ENCODE measurements at places on chromosomes 6 and 20.

- DNase-seq: no peak
These were observed 5.9 kb downstream of the RNF146 start for GRCh38 chr6:127272576-127272975.

- DNase-seq: no peak
These were observed 13.0 kb downstream of the ZHX3 start for GRCh38 chr20:41304424-41305079.

- DNase-seq: no peak
These were observed 107.3 kb downstream of the NOL4L start for GRCh38 chr20:32477594-32478512.

GRCh38 chr6:14265049-14266021 is 147.8 kb downstream of the CD83 start:
- DNase-seq: no peak

DNA sequence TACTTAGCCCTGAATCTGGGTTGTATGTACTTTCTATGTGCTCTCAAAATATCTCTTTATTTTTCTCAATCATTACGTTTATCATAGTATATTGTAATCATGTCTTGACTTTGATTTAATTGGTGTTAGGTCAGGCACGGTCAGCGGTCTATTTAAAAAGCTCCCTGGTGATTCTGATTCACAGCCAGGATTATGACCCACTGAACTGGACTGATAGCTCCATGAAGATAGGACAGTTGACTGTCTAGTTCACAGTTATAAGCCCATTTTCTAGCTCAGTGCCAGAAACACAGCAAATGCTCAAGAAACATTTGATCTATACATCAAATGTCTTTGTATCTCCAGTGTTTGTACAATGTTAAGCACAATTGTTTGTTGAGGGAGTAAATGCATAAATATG is 111.5 kb upstream of the CCN2 start:
- DNase-seq: no peak

DNA sequence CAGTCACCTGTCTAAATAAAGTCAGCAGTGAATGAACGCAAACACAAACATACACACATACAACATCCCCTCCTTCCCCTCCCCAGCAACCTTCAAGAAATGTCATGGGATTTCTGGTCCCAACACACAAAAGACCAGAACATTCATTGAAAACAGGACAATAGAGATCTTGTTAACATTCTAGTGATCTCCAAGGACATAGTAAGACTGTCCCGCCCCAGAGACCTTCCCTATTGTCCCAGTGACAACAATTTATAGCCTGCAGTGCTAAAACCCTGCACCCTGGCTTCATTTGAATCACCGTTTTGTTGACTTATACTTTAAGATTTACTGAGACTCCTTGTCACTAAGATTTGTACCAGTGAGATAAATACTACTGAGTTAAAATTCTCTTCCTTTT is 143.9 kb upstream of the NOX3 start:
- DNase-seq: peak; percentile 22

DNA sequence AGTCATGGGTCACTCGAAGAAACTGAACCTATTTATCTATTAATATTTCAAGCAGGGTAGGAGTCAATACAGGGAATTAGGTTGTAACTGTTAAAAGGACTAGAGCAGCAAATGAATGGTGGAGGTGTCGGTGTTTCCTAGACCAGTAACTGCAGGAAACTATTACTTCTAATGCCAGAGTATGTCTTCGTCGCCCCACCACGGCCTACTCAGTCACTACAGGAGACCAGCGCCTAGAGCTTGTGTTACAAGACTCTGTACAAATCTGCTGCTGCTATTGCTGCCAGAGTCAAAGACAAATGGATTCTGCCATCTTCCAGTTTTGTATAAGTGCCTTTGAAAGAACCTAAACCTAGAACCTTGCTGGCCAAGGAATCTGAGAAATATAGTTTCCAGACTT is 343.9 kb downstream of the SOX4 start:
- no peak for DNase-seq

GRCh38 chr6:26006086-26006939 is 43.7 kb downstream of the TRIM38 start:
- no peak for DNase-seq

DNA sequence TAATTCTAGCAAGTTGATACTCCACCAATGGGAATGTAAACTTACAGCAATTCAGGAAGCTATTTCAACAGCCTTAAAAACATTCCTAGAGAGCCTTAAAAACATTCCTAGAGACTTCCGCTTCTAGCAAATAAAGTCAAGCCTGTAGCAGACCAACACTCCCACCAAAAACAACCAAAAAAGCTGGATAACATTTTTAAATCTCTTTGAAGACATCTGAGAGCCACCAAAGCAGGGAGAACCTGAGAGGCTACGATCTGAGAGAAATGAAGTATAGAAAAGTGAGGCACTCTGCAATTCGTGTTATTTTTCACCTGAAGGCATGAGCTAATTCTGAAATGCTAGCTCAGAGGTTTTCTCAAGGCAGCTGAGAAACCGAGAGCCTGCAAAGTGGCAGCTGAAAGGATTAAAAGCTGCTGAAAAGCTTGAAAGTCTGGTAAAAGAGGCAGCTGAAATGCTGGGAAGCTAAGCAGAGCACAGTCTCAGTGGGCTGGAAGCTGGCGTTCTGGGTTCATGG is 20.9 kb downstream of the GPR63 start:
- DNase-seq: no peak

DNA sequence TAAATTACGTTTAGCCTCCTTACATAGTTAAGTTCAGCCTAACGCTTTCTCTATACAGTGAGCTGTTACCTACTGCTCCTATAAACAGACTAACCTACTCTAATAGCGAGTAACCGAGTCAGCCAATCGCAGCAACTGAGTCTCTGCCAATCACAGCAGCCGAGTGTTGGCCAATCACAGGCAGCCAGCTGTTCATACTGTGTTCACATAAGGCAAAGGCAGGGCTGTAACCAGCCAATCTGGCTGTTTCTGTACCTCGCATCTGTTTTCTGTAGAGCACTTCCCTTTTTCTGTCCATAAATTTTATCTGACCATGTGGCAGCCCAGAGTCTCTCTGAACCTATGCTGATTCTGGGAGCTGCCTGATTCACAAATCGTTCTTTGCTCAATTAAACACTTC is 263.9 kb upstream of the JARID2 start:
- DNase-seq: no peak

GRCh38 chr20:20780127-20780824 is 67.8 kb upstream of the RALGAPA2 start:
- DNase-seq: no peak

- no peak for DNase-seq
These were observed 37.7 kb upstream of the ZNFX1 start for GRCh38 chr20:49315580-49315979.

- DNase-seq: no peak
These were observed 5.3 kb upstream of the HSPA1B start for GRCh38 chr6:31822036-31822821.

- DNase-seq: no peak
These were observed 2.5 kb upstream of the MANEA start for GRCh38 chr6:95574811-95575210.

- no peak for DNase-seq
These were observed 167.7 kb downstream of the EYA2 start for GRCh38 chr20:47062226-47062890.

GRCh38 chr6:16676376-16676775 is 84.9 kb downstream of the ATXN1 start:
- DNase-seq: no peak

- DNase-seq: no peak
These were observed 50.8 kb downstream of the METTL24 start for GRCh38 chr6:110307368-110307767.

GRCh38 chr6:2738373-2738979 is 12.2 kb downstream of the MYLK4 start:
- peak; percentile 57 for DNase-seq

GRCh38 chr6:139539852-139540251 is 165.4 kb upstream of the CITED2 start:
- no peak for DNase-seq

DNA sequence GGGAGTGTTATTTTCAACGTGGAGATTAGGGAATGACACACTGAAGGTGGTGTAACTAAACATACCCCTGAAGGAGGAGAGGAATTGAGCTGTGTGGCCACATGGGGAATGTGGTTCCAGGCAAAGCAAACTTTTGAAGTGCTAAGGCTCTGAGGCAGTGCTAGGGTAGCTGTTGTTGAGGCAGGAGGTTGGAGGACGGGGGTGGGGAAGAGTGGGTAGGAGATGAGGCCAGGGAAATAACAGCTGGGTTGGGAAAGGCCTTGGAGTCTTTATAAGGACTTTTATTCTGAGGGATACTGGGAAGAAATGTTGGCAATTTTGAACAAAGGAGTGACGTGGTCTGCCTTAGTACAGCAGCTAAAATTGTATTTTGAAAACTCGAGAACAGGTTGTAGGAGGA is 13.0 kb downstream of the RPRD1B start:
- no peak for DNase-seq

DNA sequence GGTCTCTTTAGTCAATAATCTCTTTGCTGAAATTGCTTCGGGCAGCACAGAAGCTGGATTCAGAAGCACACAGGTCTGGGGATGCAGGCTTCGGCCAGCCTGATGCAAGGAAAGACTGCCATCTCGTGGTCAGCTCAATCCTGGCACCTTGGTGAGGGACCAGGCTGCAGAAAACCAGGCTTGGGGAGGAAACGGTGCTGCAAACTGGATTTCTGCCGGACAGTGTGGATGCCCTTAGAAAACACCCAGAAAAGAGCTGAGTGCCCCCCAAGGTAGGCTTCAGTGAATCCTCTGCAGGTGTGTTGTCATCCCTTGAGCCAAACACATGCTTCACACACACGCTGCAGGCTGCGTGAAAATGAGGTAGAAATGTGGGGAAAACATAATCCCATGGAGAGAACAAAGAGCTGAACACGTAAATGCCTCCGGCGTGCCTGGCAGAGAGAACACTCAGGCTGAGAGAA is 89.8 kb upstream of the PAX1 start:
- DNase-seq: peak; percentile 70

- DNase-seq: no peak
These were observed 85.0 kb downstream of the DTD1 start for GRCh38 chr20:18672834-18673233.

GRCh38 chr20:49497398-49497669 is 14.9 kb upstream of the KCNB1 start:
- no peak for DNase-seq

DNA sequence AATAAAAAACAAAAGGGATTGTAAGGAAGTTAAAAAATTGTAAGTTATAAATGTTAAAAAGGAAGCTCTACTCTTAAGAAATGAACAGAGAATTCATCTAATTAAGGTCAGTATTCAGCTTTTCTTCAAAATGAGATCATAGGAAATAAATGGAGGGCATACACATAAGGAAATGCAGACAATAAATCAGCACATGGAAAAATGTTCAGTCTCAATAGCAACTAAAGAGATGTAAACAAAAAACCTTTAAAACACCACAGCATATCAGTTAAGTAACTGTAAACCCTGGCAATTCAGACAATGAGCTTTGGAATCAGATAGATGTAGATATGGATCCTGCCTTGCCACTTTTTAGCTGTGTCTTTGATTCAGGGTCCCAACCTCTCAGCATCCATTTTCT is 24.0 kb upstream of the CLIC5 start:
- DNase-seq: no peak

DNA sequence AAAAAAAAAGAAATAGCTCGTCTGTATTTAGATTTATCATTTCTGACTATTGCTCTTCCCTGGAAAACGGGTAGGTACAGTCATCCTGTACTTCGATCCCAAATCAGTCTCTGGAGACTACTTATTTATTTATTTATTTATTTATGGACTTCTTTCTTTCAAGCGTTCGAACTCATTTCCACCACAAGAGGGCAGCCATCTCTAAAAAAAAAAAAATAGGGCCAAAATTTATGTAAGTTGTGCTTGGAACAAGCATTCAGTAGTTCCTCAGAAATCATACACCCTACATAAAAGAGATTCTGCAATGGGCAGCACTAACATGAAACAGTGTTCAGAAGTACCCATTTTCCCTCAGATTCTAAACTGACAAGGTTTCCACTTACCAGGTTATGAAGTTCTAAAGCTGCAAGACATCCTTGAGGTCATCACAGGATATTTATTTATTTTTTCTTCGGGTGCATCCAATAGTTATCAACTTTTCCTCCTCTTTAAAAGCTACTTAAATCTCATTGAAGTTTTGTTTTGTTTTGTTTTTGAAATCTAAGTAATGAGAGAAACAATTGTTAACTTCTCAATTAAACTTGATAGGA is 1.9 kb upstream of the BMP2 start:
- peak; percentile 14 for DNase-seq

DNA sequence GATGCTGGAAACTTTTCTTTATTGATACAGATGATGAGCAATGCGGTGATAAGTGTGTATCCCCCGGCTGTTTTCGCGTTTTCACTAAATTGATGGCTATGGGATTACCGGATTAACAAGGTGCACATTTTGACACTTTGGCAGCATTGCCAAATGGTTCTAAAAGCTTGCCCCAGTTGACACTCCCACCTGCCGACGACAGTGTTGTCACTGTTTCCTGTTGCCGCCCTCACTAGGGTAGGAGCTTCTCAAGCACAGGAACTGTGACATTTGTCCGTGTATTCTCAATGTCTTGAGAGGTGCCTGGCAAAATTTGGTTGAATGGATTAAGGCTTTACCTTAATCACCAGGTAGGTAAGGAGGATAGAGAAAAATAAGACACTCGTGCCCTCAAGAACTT is 9.8 kb upstream of the MAPK13 start:
- no peak for DNase-seq

DNA sequence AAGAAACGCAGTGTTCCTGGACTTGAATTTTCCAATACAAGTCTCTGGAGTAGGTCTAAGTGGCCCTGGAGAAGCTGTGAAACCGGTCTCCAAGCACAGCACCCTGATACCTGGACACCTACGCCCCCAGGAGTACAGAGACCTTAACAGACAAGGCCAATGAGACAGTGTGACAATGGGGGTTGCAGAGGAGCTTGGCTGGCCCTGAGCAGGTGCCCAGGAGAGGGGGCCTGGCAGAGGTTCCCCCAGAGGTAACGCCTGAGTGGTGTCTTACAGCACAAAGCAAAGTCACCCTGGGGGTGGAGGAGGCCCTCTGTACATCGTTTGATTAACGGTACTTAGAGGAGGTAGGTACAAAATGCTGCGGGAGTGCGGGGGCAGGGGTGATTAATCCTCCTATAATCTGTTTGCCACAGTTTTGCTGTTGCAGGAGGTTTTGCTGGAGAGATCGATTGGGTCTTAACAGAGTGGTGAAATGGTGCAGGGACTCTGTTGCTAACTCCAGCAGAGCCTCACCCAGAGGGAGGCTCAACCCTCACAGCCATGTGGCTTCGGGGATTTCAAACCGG is 37.3 kb upstream of the APCDD1L start:
- no peak for DNase-seq

GRCh38 chr6:138145402-138145801 is 16.3 kb upstream of the ARFGEF3 start:
- no peak for DNase-seq

GRCh38 chr6:73579851-73580246 is 59.0 kb upstream of the EEF1A1 start:
- DNase-seq: no peak

GRCh38 chr6:11066505-11067347 is 22.6 kb upstream of the ELOVL2 start:
- DNase-seq: no peak
